WTC11 (cell line): ENCODE measurements at places on chromosomes 2 and 18.

DNA sequence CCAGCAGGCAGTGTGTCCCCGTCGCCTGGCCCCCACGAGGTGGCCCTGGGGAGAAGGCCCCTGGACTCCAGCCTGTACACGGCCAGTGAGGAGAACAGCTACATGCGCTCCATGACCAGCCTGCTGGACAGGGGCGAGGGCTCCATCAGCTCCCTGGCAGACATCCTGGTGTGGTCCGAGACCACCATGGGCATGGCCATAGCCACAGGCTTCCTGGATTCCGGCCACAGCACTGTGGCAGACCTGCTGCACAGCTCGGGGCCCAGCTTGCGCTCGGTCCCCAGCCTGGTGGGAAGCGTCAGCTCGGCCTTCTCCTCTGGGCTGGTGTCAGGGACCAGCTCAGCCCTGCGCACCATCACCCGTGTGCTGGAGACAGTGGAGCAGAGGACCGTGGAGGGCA, 1.0 kb downstream of the TEX44 start:
- no peak for DNase-seq

- no peak for DNase-seq
Measured at GRCh38 chr2:162926907-162927306, 88.3 kb upstream of the KCNH7 start.

- no peak for DNase-seq
Measured at GRCh38 chr2:1623906-1624445, 120.3 kb downstream of the PXDN start.

DNA sequence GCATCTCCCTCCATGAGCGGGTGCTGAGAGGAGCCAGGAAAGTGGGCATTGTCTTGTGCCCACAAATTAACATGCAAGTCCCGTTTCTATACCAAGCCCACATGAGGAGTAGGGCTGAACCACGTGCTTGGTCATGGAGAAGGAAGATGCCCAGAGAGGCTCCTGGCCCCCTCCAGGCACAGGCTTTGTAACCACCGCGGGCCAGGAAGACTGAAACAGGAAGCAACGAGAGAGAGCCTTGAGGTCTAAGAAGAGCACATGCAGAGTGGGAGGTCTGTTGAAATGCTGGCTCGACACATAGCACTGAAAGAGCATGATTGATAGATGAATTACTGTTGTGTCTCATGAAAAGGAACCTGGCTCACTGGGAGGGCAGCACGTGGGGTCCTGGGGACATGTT, 36.3 kb downstream of the VWA3B start:
- no peak for DNase-seq

- DNase-seq = no peak
Measured at GRCh38 chr2:111068435-111069058, 52.2 kb upstream of the BCL2L11 start.

DNA sequence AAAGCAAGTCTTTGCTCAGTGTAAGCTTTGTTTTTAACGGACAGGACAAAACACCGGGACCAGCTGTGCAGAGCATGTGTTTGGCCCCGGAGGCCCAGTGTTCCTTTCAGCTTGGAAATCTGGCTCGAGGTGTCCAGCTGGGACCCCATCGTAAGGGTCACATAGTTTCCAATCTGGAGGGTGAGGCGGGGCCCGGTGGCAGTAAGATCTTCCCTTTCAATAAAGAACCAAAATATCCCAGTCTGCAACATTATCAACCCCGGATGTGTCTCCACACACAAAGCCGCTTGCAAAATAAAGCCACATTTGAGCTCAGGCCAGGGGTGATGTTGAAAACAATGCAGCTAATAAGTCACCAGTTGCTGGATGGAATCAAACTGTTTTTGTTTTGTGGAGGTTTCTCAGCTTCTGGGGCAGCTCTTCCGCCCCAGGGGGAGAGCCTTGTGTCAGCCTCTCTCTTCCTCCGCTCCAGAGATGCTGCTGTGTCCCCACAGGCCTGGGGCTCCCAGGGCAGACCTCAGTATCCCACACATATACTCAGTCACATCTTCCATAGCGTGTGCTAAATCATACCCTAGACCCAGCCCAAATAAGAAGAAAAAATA, 138.6 kb upstream of the GLI2 start:
- DNase-seq = no peak

- no peak for DNase-seq
Measured at GRCh38 chr2:84807063-84807485, 73.8 kb downstream of the TRABD2A start.
